Naive thymus-derived CD4-positive, alpha-beta T cell (primary cell): ENCODE measurements at places on chromosomes 7 and 10. TPM values are rescaled to one million over a fixed set of nuclear protein-coding genes. Genes with fewer than 3 reads are reported as not detected.

GRCh38 chr7:128795129-128795528 is 3.4 kb downstream of the CCDC136 start:
- no peak for DNase-seq

GRCh38 chr10:125156739-125157480 is 3.5 kb downstream of the CTBP2 start:
- DNase-seq, result no peak

- DNase-seq, result no peak
These were observed 104.9 kb upstream of the C7orf33 start for GRCh38 chr7:148485618-148486017.

DNA sequence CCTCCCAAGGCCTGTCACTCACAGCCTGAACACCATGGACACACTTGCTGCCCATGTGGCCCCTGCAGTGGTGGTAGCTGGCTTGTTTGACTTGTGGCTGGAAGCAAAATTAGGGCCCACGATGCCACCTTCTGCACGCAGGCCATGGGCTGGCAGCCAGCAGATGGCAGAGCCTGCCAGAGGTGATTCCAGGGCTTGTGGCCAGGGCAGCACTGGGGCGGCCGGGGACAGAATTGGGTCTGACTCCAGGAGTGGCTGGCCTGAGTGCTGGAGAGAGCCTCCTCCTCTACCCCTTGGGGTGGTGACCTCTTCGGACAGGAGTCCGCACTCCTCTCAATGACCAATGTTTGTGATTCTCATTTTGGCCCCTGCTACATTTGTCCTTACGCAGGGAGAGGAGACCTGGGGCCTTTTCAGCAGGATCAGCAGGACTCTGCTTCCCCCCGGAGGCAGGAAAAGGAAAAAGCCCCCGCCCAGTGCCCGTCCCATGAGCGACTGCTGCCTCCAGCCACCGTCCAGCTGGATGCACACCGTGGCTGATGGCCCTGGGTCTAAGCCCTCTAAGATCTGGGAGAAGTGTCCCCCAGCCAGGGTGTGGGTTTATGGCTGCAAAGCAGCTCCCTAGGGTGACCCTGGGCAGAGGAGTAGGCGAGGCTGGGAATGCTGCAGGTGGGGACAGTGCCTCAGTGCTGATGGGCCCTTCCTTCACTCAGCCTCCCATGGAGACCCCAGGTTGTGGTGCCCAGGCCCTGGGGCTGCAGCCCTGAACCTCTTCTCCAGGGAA is 26.5 kb downstream of the DNAJB12 start:
- DNase-seq, result no peak

- DNase-seq, result no peak
These were observed 30.3 kb downstream of the ERCC6 start for GRCh38 chr10:49508654-49509053.

- DNase-seq, result no peak
These were observed 52.6 kb upstream of the ST8SIA6 start for GRCh38 chr10:17506856-17507471.

- DNase-seq, result no peak
These were observed 194.0 kb upstream of the VWC2 start for GRCh38 chr7:49579408-49579807.

Gene RELN
- polyA plus RNA-seq, result not detected

Gene TRPV5
- not detected for polyA plus RNA-seq

Gene LEP
- not detected for polyA plus RNA-seq
